ENCODE measurements at places on chromosomes 16 and 17.

- peak; percentile 52 for DNase-seq
These were observed 9.8 kb downstream of the TMEM208 start for GRCh38 chr16:67236563-67237395.

GRCh38 chr17:38727736-38728135 lies 2.4 kb upstream of the CISD3 start:
- DNase-seq, result peak; percentile 68

DNA sequence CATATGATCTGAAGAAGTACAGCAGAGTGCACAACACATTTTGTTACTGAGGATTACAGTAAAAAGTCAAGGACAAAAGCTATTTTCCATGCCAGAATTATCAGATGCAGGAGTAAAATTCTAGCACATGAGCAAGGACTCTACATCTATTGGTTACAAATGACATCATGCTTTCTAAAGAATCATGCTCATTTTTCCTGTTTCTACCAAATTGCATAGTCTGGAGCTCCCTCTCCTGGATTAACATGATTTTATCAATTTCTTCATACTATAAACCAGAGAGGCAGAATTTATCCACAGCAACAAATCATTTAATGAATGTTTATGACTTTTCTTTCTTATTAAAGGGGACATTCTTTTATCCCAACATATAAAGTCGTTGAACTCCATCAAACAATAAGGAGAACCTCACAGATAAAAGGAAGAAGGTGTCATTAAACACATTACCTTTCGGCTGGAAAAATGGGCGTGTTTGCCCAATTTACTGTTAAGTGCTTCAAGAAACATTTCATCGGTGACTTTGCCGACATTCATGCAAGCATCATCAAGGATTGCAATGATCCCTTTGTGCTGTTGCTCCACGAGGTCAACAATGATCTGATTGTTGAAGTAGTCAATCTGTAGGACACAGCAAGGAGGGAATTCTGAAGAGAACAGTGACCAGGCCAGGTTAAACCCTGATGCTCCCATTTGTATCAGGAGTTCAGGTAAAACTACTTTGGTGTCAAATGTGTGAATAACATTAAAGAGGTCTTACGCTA lies 121.7 kb downstream of the MYO1D start:
- peak; percentile 74 for DNase-seq

DNA sequence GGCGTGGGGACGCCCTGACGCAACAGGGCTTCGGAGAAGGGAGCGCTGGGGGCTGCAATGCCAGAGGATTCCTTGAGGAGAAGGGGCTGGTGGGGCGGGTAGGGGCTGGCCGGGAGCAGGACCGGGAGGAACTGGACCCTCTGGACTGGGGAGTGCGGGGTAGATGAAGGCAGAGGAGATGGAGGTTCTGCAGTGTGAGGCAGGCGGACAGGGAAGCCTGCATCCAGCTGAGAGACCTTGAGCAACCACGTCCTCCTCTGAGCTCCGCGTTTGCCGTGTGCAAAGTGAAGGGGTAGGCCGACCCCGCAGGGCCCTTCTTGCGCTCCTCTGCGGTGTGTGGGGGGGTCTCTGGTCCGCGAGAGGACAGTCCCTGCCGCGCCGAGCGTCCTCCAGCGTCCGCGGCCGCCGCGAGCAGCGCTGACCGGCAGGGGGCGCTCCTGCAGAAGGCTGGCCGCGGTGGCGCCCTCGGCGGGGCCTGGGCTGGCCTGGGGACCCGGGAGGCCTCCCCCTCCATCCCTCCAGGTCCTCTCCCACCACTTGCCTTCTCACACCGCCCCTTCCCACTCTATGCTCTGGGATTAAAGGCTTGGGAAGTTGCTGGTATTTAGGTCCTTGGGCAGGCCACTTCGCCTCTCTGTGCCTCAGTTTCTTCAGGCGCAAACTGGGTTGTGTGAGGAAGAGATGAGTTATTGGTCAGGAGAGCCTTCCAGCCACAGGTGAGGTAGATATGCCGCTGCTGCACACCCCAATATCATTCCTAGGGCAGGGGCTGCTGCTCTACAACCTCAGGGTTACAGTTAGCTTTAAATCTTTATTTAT lies 9.6 kb upstream of the WNT9B start:
- peak; percentile 42 for DNase-seq

- DNase-seq, result no peak
These were observed 65.9 kb upstream of the CDH13 start for GRCh38 chr16:82560805-82561325.

GRCh38 chr16:89616623-89617022 lies 3.2 kb downstream of the DPEP1 start:
- no peak for DNase-seq

DNA sequence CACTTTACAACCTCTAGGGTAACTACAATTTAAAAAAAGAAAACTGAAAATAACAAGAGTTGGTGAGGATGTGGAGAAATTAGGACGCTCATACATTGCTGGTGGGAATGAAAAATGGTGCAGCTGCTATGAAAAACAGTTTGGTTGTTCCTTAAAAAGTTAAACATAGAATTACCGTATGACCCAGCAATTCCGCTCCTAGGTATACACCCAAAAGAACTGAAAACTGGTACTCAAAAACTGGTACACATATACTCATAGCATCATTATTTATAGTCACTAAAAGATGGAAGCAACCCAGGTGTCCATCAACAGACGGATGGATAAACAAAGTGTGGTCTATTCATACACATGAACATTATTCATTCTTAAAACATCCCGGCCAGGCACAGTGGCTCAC lies 42.9 kb upstream of the DNAH17 start:
- DNase-seq, result no peak

GRCh38 chr17:20702692-20703091 lies 123.2 kb downstream of the CDRT15L2 start:
- DNase-seq, result no peak

GRCh38 chr16:53091466-53092211 lies 36.8 kb downstream of the CHD9 start:
- DNase-seq, result peak; percentile 93

DNA sequence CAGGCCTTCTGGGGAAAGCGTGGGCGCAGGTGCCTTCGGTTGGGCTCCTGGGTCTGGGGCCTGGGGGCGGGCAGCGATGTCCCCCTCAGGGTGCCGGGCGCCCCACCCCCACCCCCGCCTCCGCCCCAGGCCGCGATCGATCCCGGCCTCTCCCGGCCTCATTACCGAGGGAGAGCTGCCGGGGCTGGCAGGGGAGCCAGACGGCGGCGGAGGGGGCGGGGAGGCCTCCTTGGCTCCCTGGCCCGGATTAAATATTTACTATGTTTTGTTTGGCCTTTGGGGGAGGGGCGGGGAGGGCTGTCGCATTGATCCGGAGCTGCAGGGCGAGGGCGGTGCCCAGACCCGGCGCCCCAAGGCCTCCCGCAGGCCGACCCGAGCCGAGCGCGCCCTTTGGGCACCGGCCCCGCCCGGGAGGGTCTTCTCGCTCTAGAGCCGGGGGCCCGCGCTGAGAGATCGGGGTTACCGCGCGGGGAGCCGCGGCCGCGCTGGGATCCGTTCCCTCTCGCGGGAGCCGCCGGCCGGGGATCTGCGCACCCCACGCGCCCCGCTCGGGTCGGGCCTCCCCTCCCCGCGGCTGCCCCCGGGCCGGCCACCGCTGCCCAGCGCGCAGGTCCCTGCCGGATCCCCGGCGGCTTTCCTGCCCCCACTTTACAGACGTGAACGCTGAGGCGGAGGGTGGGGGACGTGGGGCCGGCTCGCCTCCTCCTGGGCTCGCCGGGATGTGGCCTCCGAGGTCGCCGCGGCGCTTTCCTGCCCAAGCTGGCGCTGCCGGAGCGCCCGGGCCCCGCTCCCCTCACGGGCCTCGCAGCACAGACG lies 27.0 kb downstream of the RTN4RL1 start:
- DNase-seq, result no peak

GRCh38 chr17:16974569-16975276 lies 2.8 kb upstream of the TNFRSF13B start:
- DNase-seq, result no peak

DNA sequence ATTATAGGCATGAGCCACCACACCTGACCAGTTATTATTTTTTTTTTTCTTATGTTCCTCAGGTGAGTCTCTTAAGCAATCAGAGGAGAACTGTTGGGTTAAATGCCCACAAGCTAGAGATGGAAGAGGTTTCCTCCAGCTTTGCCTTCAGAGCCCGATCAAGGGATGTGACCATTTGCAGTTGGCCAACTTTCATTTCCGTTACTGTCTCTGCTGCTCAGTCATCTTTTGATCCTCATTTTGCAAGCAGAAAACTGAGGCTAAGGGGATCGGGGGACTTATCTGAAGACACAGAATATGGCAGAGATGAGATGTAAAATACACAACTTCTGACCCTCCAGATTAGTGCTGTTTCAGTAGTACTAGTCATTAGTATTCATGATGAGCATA lies 188.8 kb downstream of the RAB11FIP4 start:
- no peak for DNase-seq

DNA sequence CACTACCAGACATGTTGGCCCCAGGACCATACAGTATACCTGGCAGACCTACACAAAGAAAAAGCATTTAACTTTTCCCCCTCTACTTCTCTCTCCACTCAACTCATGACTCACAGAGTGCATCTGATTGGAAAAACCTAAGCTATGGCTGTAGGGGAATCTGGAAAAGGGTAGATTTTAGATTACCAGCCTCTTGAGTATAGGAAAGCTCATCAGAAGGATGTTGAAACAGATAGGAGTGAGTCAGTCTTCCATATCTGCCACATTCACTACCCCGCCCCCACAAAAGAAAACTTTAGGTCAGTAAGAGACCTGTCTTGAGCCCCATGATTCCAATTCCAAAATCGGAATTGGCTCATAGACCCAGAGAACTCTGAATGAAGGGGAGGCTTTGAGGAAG lies 12.3 kb downstream of the KRT9 start:
- peak; percentile 10 for DNase-seq

GRCh38 chr16:29698484-29699323 lies 19.7 kb downstream of the QPRT start:
- no peak for DNase-seq

GRCh38 chr16:53769787-53770186 lies 65.8 kb downstream of the FTO start:
- no peak for DNase-seq

- no peak for DNase-seq
These were observed 20.3 kb downstream of the MAP1LC3B start for GRCh38 chr16:87412371-87412995.
